ENCODE measurements at places on chromosomes 5 and 9. TPM values are rescaled to one million over a fixed set of nuclear protein-coding genes. Genes with fewer than 3 reads are reported as not detected.
A peak's percentile ranks its signal among the peaks of the same experiment; 100 is the strongest.

DNA sequence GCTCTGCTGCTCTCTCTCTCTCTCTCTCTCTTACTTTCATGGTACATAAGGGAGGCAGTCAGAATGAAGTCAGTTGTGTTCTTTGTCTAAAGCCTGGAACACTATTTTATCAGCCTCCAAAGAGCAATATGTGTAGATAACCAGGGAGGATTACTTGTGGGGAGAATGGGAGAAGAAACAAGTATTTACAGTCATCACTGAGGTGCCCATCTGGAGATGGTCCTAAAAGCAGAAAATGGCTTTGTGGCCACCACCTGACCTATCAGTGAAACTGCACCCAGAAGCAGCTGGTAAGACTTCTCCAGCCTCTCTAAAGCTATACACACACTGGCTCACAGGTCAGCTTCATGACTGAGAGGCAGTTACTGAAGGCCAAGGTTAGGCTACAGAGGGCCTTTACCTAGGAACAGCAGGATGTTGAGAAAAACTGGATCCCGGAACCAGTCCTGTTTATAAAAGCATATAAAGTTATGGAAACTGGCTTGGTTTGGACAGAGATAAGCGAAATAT lies 75.1 kb downstream of the MRPS27 start:
- no peak for DNase-seq

- DNase-seq = no peak
Measured at GRCh38 chr5:154352960-154353548, 92.7 kb upstream of the SAP30L start.

- no peak for DNase-seq
Measured at GRCh38 chr5:147750065-147750464, 32.5 kb downstream of the JAKMIP2 start.

DNA sequence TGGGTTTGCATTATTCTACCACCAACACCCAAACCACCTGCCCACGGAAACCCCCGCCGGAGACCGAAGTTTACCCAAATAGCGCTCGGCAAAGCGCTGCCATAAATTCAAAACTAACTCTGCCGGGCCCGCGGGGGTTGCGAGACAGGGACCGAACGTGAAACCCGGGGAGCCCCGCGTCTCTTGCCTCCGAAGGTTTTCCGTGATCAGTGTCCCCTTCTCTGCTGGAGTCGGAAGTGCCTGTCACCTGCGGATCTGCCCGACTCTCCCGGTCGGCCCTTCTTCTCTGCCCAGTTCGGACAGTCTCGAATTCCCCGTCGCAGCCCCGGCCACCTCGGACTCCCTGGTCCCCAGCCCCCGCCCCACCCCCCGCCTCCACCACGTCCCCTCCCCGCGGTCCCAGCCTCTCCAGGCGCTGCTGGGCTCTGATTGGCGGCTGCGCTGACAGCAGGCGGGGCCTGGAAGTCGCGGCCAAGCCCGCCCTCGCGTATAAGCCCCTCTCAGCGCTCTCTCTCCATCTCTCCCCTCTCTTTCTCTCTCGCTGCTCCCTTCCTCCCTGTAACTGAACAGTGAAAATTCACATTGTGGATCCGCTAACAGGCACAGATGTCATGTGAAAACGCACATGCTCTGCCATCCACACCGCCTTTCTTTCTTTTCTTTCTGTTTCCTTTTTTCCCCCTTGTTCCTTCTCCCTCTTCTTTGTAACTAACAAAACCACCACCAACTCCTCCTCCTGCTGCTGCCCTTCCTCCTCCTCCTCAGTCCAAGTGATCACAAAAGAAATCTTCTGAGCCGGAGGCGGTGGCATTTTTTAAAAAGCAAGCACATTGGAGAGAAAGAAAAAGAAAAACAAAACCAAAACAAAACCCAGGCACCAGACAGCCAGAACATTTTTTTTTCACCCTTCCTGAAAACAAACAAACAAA lies at the start of gene RORB:
TSS of gene RORB (plus strand) at position 517 of the 929 bp plus-strand sequence. CDS start 642 bp downstream, outside the sequence.
- peak; percentile 76 for DNase-seq

GRCh38 chr5:30347858-30348257 lies 845.6 kb upstream of the CDH6 start:
- DNase-seq = no peak

Gene FBLL1
- 0.51 TPM for total RNA-seq

DNA sequence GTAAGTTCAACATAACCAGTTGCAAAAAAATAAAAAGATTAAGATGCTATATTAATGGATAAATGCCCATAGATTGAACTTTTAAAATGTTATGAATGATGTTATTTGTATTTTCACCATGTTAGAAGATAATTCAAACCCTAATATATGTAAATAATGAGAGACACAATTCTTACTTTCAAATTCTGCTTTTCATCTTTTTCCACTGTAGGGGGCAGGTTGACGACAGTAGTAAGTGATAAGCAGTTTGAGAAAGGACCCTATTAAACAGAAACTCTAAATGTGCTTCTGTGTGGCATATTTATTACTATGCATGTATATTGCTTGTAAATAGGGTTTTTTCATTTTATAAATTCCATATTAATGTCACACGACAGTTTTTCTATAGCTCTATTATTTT lies 591.1 kb downstream of the SEMA5A start:
- no peak for DNase-seq

- DNase-seq = no peak
Measured at GRCh38 chr5:157283434-157283833, 17.5 kb downstream of the CYFIP2 start.

- no peak for DNase-seq
Measured at GRCh38 chr5:151469992-151470391, 22.6 kb downstream of the SLC36A1 start.

GRCh38 chr5:139418793-139419192 lies 14.9 kb upstream of the SPATA24 start:
- DNase-seq = no peak

GRCh38 chr5:65149827-65150226 lies 331.9 kb downstream of the ADAMTS6 start:
- no peak for DNase-seq

Gene PMPCA
- total RNA-seq = 61.3 TPM

- no peak for DNase-seq
Measured at GRCh38 chr5:147504011-147504410, 5.9 kb downstream of the DPYSL3 start.

GRCh38 chr9:133028221-133028620 lies 2.6 kb upstream of the GTF3C5 start:
- no peak for DNase-seq

Measured in endothelial cell (in vitro differentiated cells).